ENCODE measurements at places on chromosomes 13 and 19.

GRCh38 chr19:42480335-42481095 is 37.8 kb upstream of the CXCL17 start:
- DNase-seq: no peak

GRCh38 chr13:44967704-44968433 is 21.4 kb downstream of the NUFIP1 start:
- DNase-seq: peak; percentile 89

GRCh38 chr19:38729653-38730469 is 14.4 kb downstream of the CAPN12 start:
- DNase-seq: no peak

GRCh38 chr13:107097916-107098315 is 530.0 kb upstream of the ARGLU1 start:
- DNase-seq: no peak

DNA sequence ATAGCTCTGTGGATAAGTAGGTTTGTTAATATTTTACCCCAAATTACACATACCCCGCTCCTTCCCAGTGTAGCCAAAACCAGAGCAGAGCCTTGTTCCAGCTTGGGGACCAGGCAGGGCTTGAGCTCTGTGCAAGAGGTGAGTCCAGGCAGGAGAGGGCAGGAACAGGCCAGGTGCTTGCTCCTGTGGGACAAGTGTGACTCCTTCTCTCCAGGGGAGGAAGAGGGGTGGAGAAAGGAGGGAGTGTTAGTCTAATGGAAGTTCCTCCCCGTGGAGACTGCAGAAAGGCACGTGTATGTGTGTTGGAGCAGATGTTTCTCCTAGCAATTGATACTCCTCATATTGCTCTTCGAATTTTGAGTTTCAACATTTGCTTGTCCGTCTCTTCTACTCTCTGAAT is 201.0 kb downstream of the FGF9 start:
- no peak for DNase-seq

GRCh38 chr13:59651479-59651878 is 512.2 kb downstream of the DIAPH3 start:
- no peak for DNase-seq

- DNase-seq: no peak
Observed at GRCh38 chr13:111906816-111907215, 160.1 kb upstream of the SOX1 start.

GRCh38 chr13:107067381-107067780 is 499.4 kb upstream of the ARGLU1 start:
- DNase-seq: no peak

- no peak for DNase-seq
Observed at GRCh38 chr13:99063952-99064351, 86.1 kb upstream of the DOCK9 start.
